ENCODE measurements at places on chromosomes 7 and 10.

DNA sequence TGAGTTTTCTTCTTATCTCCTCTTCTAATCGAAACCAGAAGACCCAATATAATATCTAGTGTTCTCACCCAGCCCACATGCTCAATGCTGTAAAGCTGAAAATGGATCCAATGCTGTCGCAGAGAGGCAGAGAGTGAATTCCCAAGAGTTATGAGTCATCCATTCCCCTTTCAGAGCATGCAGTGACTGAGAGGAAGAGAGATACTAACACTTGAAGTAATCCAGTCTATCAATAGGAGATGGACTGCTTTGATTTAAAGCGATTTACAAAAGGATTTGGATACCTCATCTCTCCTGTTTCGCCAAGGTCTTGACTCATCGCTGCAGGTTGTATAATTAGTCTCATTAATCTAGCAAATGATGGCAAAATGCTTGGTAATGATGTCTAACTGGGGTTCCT lies 41.5 kb upstream of the PRKCQ start:
- DNase-seq: no peak

- DNase-seq: no peak
Observed at GRCh38 chr7:112520787-112521186, 40.0 kb downstream of the LSMEM1 start.

- DNase-seq: no peak
Observed at GRCh38 chr10:48598243-48598935, 6.5 kb downstream of the ARHGAP22 start.

- no peak for DNase-seq
Observed at GRCh38 chr7:55472928-55473725, 99.2 kb downstream of the VOPP1 start.

DNA sequence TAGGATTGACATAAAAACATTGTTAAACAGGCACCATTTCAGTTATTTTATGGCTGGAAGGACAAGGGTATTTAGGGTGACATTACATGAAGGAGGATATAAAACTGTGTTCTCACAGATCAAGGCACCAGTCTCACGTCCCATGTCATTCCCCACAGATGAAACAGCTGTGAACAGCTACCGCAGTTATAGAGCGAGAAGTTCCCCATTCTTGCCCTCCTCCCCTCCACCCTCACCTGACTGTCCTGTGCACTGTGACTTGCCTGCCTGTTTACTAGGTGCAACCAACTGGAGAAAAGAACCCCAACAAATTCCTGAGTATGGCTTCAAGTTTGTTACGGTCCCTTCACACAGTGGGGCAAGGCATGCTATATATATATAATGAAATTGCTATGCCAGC lies 141.6 kb downstream of the SND1 start:
- DNase-seq: no peak

DNA sequence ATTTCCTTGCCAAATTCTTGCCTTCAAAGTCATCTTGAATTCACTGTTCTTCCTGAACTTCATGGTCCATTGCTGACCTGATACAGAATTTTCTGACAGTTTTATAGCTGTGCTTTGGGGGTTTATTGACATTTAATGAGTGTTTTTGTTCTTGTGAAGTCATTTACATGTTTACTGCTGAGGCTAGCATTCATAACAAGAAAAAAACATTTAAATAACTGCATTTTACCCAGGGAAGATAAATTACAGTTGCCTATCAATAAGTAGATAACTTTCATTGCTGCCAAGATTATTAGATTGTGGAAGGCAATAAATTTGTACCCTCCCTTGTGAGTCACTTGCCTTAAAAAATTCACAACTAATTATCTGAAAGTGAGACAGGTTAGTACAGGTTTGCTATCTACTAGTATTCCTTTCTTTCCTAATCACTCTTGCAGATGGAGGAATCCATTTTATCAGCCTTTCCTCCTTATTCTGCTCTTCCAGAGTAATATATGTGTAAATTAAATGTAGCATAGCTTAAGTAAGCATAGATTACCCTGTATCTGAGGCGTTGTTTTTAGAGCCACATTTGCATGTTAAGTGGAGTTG lies 178.4 kb downstream of the EXOC4 start:
- DNase-seq: no peak

DNA sequence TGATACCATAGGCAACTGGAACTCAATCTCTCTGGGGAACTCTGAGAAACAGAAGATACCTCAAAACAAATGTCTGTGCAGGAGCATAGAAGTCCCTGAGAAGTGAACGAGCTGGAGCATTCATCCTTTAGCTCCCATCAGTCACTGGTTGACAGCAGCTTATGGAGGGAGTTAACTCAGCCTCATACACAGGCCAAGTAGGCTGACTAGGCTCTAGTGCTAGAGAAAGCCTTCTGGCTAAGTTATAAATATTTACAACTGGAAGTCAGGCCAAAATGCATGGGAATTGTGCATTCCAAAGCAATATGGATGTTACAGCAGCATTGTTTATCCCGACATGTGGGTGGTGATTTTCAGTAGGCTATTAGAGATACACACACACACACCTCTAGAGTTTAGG lies 66.5 kb downstream of the ANK3 start:
- no peak for DNase-seq
